ENCODE measurements at places on chromosomes 6 and 20. TPM values are rescaled to one million over a fixed set of nuclear protein-coding genes. Genes with fewer than 3 reads are reported as not detected.

The CAGE1 gene
- 0.26 TPM for total RNA-seq

The DPPA5 gene
- not detected for total RNA-seq

The GABRR1 gene
- total RNA-seq: 0.12 TPM

The SYCP2L gene
- 0.12 TPM for total RNA-seq

The WFDC10B gene
- not detected for total RNA-seq

The CST7 gene
- total RNA-seq: not detected

The C6orf141 gene
- total RNA-seq: 2.1 TPM

The GSTA4 gene
- 30.3 TPM for total RNA-seq

GRCh38 chr6:55180258-55180657 is 5.9 kb downstream of the HCRTR2 start:
- DNase-seq: no peak

GRCh38 chr20:58188527-58188926 is 39.9 kb downstream of the ANKRD60 start:
- no peak for DNase-seq

GRCh38 chr6:137016356-137016755 is 28.4 kb downstream of the IL20RA start:
- DNase-seq: no peak

DNA sequence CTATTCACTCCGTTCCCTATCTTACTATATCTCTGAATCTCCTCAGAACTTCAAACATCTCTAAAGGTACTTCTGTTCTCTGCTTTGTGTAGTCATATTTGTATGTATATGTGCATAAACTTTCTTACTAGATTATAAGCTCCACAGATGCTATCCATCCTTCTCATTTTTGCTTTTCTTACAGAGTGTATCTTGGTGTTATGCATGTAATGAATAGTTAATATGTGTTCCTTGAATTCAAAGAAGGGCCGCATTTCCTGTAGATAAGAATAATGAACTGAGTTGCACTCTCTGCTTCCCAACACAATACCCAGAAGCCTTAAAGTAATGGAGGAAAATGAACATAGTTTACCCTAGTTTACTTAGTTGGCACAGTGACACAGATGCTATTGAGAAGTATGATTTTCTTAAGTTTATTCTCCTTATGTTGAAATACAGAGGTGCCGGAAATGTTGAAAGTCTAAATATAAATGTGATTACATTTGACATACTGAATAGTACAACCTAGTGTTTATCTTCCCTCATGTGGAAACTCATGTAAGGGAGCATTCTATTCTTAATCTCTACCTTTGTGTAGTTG is 6.0 kb downstream of the NUS1 start:
- DNase-seq: no peak

GRCh38 chr6:35247642-35248231 is 11.8 kb upstream of the ZNF76 start:
- DNase-seq: no peak

DNA sequence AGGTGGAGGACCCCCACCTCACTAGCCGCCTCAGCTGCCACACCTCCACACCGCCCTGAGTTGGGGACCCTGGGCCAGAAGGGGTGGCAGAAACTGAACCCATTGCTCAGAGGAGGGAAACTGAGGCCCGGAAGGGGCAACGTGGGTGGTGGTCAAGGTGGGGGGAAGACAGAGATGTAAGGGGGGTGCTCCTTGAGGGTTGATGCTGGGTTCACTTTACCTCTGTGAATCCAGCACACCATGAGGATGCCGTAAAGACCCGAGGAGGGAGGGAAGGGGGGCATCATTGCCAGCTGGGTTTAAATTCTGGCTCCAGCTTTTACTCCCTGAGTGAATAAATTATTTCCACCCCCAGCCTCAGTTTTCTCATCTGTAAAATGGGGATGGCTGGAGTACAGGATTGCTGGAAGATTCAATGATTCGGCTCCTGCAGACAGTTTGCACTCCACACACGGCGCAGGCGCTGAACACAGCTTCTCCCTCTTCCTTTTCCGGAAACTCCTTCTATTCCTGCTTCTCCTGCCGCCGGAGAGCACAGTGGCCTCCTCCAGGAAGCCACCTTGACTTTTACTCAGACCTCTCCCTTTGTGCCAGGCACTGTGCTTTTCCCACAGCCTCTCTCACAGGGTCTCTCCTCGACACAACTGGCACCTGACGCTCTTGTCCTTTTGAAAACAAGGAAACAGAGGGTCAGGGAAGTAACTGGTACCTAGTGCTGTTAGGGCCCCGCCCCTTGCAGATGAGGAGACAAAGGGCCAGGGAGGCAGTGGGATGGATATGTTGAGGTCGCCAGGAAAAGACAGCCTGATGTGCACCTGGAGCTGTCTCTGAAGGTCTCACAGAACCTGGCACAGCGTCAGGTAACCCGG is 59.4 kb downstream of the UBE2V1 start:
- no peak for DNase-seq

- DNase-seq: no peak
Observed at GRCh38 chr6:125233202-125233601, 68.6 kb downstream of the HDDC2 start.

DNA sequence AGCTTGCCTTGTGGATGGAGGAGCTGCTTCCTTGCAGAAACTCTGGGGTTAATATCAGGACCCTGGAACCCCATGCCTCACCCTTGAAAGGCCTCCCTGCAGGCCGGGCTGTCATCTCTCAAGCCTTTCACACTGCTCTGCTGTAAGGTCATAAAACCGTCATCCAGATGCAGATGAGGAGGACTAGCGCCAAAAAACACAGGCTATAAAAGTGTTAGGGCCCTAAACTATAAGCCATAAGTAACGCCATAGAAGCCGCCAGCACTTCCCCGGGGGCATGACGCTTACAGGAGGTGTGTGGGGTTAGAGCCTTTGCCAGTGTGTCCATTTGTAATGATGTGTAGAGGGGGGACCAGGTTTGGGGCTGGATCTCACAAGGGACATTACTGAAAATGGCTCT is 47.6 kb downstream of the CDH4 start:
- DNase-seq: no peak

- peak; percentile 96 for DNase-seq
Observed at GRCh38 chr20:51871943-51872342, 69.6 kb upstream of the SALL4 start.

DNA sequence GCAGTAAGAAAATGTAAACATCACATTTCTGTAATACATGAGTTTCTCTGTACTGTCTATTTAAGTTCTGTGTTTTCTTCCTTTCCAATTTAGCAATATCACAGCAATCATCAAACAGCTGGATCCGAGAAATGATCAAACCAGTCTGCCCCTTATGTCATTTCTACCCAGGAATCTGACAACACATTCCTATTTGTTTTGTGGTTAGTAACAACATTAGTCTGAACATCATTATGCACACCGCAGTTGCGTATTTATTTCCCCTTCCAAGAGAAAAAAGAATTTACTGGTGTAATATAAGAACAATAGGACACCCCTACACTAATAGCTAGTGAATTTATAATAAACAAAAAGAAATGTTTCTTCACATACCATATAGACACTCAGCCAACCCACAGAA is 179.5 kb downstream of the BTBD9 start:
- no peak for DNase-seq

- no peak for DNase-seq
Observed at GRCh38 chr20:46938434-46938833, 43.8 kb downstream of the EYA2 start.

- DNase-seq: no peak
Observed at GRCh38 chr6:167735084-167735950, 91.4 kb upstream of the AFDN start.

DNA sequence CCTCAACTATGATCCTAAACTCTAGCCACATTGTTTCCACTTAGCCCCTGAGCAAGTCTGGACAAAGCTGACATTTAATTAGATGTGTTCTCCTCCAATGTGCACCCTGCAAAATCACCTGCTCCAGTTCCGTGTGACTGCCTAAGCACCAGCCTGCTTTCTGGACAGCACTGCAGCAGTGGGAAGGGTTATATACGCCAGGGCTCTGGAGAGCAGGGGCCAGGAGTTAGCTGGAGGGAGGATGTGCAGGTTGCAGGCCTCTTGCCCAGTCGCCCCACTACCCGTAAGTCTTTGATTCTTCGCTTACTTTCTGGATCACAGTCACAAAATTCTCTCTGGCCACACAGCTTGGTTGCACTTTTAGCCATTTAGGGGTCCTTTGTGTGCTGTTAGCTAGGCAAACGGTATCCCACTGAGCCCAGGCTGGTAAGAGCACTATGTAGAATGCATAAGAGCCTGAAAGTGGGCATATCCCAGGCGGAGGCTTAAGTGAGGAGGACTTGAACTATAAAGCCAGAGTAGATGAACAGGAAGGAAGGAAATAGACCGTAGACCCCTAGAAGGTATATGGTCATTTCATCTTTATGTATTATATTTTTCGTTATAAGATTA is 10.7 kb upstream of the PLEKHG1 start:
- no peak for DNase-seq

- no peak for DNase-seq
Observed at GRCh38 chr6:141437685-141438084, 695.0 kb upstream of the GJE1 start.

All from Caco-2 (cell line).